ENCODE measurements at places on chromosomes 3 and 15.
A peak's percentile ranks its signal among the peaks of the same experiment; 100 is the strongest.

- DNase-seq, result no peak
Measured at GRCh38 chr3:102718651-102719050, 283.8 kb downstream of the ZPLD1 start.

DNA sequence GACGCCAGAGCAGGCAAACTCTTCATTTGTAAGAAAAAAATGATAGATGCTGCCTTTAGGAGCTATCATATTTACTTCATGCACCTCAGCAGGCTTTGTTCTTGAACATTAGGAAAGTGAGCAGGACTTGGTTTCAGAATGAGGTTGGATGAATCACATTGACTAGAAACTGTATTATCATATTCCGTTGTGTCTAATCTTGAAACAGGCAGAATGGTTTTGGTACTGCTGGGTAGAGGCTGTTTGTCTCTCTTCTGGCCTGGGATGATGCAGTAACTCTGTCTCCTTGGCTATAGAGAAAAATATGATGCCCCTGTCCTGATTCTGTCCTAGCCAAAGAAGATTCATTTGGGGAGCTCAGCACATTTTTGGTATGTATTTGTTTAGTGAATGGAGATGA lies 344.2 kb upstream of the GRM7 start:
- DNase-seq, result no peak

GRCh38 chr15:71366926-71367325 lies 251.7 kb downstream of the THSD4 start:
- DNase-seq, result no peak

DNA sequence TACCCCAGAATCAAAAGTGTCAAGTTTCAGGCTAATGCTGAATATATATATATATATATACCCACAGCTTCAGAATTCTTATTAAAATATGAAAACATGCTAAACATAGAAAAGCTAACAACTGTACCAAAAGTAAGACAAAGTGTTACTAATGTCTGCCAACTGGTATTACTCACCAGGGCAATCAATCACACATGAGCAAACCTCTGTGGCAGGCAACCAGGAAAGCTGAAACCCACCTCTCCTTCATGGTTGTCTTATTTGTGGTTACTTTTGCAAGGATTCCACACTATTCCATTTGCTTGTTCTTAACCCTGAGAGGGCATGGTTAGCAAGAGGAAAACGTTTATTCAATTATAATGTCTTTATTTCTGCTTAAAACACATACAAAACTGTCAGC lies 512.3 kb upstream of the MDFIC2 start:
- no peak for DNase-seq

GRCh38 chr15:34588046-34588674 lies 4.7 kb upstream of the GOLGA8B start:
- peak; percentile 50 for DNase-seq

GRCh38 chr3:125185805-125186204 lies 26.7 kb downstream of the SLC12A8 start:
- no peak for DNase-seq

GRCh38 chr15:75145027-75145841 lies 56.4 kb upstream of the C15orf39 start:
- DNase-seq, result no peak

DNA sequence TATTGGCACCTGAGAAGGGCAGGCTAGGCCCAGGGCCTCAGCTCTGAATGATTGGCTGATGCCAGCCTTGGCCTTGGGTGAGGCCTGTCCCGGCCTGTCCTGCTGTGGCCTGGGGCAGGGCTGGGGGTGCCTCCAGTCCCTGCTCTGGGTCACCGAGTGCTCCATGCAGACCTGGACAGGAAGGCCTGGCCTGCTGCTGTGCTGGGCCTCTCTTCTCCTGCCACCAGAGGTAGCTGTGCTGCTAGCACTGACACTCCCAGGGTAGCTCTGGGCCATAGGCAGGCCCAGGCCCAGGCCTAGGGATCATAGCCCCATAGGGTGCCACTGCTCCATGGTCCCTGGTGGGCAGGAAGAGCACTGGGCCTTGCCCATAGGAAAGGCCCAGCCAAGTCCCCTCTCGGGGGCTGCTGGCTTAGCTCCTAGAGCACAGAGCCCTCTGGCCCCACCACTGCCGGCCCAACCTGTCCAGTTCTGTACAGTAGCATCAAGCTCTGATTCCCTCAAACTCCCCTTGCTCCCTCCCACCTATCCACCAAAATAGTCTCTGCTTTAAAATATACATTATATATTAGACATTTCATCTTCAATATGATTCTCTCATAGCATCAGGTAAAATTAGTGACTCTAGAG lies 18.2 kb downstream of the ABTB1 start:
- no peak for DNase-seq

DNA sequence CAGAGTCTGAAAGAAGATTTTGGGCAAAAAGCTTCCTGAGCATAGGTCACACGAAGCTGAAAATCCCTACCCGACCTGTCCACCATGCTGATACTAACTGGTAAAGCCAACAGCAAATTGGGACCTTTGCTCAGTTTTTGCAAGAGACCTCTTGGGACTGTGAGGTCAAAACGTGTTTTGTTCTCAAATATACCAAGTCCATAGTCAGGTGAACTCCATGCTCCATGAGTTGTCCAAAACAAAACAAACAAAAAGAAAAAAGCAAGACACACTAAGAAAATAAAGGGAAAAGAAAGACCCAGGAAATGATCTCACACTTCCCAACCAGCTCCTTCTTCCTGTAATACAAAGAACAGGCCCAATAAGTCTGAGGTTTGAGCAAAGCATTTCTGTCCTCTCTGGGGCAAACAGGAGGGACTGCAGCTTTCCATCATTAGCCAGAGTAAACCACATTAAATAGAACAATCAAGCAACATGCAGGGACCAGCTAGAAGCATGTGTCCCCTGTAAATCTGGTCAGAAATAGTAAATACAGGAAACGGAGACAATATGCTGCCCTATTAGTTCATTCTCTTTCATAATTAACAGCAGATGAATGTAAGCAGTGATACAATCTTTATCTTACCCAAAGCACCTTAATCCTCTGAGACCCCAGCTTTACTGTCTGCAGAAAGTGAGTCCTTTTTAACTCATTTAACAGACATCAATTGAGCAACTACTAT lies 125.0 kb upstream of the LIPC start:
- no peak for DNase-seq

DNA sequence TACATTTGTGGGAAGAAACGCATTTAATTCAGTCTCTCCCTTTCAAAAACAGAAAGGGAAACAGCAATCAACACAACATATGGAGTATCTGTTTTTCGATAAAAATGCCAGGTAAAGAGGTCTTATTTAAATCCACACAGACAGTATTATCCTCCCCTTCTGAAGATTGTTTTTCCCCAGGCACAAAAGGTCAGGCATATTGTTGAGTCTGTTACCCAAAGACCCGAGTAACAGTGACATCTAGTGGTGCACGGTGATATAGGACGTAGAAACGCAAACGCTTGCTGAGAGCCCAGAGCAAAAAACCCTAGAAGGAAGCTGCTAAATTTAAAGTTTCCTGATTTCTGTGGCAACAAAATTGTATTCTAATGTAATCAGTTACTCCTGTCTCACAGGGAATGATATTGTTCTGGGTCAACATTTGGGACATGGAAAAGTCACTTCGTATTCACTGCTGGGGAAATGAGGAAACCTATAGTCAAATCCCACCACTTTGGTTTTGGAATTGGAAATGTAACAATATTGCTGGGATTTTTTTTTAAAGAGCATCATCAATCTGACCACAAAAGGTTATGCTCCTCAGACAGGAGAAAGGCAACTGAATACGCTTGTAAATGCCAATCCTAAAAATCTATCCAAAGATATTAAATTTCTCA lies 312.7 kb upstream of the CCDC54 start:
- peak; percentile 12 for DNase-seq

- no peak for DNase-seq
Measured at GRCh38 chr15:51319539-51319938, 18.9 kb downstream of the CYP19A1 start.

GRCh38 chr3:131716007-131716406 lies 213.2 kb upstream of the MRPL3 start:
- DNase-seq, result no peak

GRCh38 chr3:98240131-98240530 lies 23.9 kb upstream of the OR5H6 start:
- no peak for DNase-seq

GRCh38 chr3:26967501-26967900 lies 344.9 kb downstream of the LRRC3B start:
- no peak for DNase-seq

- DNase-seq, result no peak
Measured at GRCh38 chr15:56460071-56460470, 4.9 kb downstream of the MNS1 start.

DNA sequence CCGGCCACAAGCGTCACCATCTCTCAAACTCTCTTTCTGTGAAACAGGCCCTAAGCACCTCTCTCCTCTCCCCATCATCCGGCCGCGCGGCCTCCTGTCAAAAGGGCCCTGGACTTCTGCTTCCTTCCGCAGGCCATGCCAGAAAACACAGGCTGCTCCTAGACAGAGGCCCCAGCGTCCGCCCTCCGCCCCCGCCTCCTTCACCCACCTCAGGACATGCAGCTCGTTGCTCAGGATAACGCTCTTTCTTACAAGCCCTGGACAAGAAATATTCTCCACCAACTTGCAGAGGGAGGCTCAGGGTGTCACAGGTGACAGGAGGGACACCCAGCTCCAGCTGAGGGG lies 212.0 kb downstream of the XXYLT1 start:
- no peak for DNase-seq

GRCh38 chr3:183359036-183359435 lies 69.4 kb downstream of the MCF2L2 start:
- no peak for DNase-seq

GRCh38 chr3:179526989-179527391 lies 35.7 kb upstream of the ACTL6A start:
- DNase-seq, result no peak

DNA sequence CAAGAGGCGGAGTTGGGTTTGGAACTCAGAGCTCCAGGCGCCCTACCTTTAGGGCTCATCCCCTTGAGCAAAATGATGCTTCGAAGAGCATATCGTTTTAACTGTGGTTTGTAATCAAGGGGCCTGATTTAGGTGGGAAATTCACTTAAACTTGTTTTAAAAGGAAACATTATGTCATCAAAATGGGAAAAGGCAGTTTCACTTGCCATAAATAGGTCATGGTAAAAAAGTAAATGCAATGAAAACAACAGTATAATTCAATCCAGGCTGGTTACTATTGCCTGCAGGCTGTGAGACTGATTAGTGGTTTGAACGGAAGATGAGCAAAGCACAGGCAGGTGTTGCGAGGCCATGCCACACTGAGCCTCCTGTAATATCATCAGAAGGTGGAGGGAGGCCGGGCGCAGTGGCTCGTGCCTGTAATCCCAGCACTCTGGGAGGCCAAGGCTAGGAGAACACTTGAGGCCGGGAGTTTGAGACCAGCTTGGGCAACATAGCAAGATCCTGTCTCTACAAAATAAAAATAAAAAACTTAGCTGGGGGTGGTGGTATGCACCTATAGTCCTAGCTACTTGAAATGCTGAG lies 2.1 kb downstream of the HDAC11 start:
- no peak for DNase-seq

GRCh38 chr3:94887065-94887464 lies 824.2 kb downstream of the NSUN3 start:
- no peak for DNase-seq

GRCh38 chr15:26087395-26087794 lies 224.3 kb upstream of the ATP10A start:
- DNase-seq, result no peak

DNA sequence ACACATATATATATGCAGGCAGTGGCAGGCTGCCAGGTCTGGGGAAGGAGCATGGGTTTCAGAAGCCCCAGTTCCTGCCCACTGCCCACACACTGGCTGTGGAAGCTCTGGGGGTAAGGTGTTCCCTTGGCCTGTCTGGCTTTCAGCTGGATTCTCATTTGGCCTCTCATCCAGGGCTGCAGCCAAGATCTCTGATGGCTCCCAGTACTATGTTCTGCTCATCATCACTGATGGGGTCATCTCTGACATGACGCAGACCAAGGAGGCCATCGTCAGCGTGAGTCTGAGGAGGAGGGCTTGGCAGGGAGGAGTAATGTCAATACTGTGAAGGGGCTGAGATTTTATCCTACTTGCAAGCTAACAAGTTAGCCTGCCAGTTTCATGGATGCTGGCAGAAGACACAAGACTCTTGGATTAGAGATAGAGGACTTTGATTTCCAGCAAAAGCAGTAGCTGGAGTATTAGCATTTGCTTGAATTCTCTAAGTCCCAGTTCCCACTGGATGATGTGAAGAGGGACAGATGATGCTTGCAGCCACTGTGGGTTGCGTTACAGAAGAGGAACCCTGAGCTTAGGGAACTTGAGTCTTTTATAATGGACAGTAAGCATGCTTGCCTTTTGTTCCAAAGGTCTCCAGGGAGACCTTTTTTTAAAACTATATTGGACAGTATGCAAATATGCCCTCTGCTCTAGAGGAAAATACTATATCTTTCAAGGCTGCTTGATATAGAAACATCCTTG lies 5.6 kb upstream of the BRPF1 start:
- DNase-seq, result no peak

GRCh38 chr15:61584410-61584809 lies 355.3 kb upstream of the RORA start:
- no peak for DNase-seq

DNA sequence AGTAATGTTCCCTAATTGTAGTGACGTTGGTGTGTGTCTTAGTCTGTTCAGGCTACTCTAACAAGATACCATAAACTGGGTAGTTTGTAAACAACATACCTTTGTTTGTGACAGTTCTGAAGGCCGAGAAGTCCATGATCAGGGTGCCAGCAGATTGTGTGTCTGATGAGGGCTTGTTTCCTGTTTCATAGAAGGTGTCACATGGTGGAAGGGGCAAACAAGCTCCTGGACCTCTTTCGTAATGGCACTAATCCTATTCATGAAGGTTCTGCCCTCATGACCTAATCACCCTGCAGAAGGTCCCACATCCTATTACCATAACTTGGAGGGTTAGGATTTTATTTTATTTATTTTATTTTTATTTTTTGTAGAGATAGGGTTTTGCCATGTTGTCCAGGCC lies 11.1 kb downstream of the ATXN7 start:
- DNase-seq, result no peak

DNA sequence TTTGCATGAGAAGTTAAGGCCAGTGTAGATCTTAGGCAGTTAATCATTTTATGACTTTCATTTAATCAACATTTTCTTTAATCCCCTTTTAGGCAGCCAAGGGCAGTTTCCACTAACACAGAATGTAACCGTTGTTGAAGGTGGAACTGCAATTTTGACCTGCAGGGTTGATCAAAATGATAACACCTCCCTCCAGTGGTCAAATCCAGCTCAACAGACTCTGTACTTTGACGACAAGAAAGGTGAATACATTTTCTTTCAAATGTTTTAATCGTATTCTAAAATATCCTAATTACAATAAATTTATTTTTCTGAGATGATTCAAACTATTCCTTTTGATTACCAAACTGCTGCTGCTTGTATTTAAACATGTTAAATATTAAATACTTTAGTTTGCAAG lies 843.2 kb downstream of the CADM2 start:
- DNase-seq, result no peak

- no peak for DNase-seq
Measured at GRCh38 chr15:58415636-58416035, 16.2 kb upstream of the LIPC start.

- no peak for DNase-seq
Measured at GRCh38 chr3:174775603-174776002, 83.5 kb upstream of the NAALADL2 start.

- DNase-seq, result no peak
Measured at GRCh38 chr3:65412588-65412987, 626.1 kb downstream of the MAGI1 start.

GRCh38 chr15:31483986-31484951 lies 157.6 kb downstream of the KLF13 start:
- DNase-seq, result no peak

Data from activated CD4-positive, alpha-beta T cell treated with anti-CD3 and anti-CD28 coated beads for 1 hour (primary cell).